ENCODE measurements at places on chromosomes 1 and 21. TPM values are rescaled to one million over a fixed set of nuclear protein-coding genes. Genes with fewer than 3 reads are reported as not detected.

Gene S100A1
- total RNA-seq: 1.9 TPM

Gene ANXA9
- not detected for total RNA-seq

Gene LYPD8
- total RNA-seq: 366 TPM

Gene CGN
- total RNA-seq: 188 TPM

Gene AGO3
- total RNA-seq: 19.7 TPM

Gene CD84
- 6.2 TPM for total RNA-seq

Gene TMEM200B
- total RNA-seq: 6.3 TPM

Gene NTRK1
- not detected for total RNA-seq

Gene LIN28A
- not detected for total RNA-seq

Gene WNT2B
- 8.8 TPM for total RNA-seq

Gene C1QB
- 150 TPM for total RNA-seq

Gene EDN2
- total RNA-seq: 19.3 TPM

Gene IVL
- not detected for total RNA-seq

Gene TFF2
- 0.98 TPM for total RNA-seq

Gene SH2D5
- total RNA-seq: 0.15 TPM

Gene CYP4X1
- 1.1 TPM for total RNA-seq

Gene MYBPH
- total RNA-seq: not detected

Gene ADORA1
- 0.39 TPM for total RNA-seq

Gene KCNK1
- 61.4 TPM for total RNA-seq

Gene LCE6A
- not detected for total RNA-seq

Gene IKBKE
- total RNA-seq: 19.8 TPM

Gene ROR1
- total RNA-seq: 5.1 TPM

Gene SLC45A1
- total RNA-seq: 0.70 TPM

Gene CACHD1
- 2.6 TPM for total RNA-seq

Gene LEMD1
- total RNA-seq: not detected

Gene TARS2
- 22.0 TPM for total RNA-seq

Gene BLACAT1
- total RNA-seq: 0.14 TPM

Gene HSF2BP
- 0.42 TPM for total RNA-seq

Gene LCE3E
- total RNA-seq: not detected

Gene FYB2
- 6.0 TPM for total RNA-seq

Gene UBE2U
- not detected for total RNA-seq

Gene RNF220
- 63.9 TPM for total RNA-seq

Gene OR2W3
- total RNA-seq: 1.1 TPM

Gene NUP210L
- total RNA-seq: 0.06 TPM

Gene CLCNKB
- 0.14 TPM for total RNA-seq

Gene ZFYVE9
- 17.3 TPM for total RNA-seq

Gene OR2L5
- total RNA-seq: not detected

Gene BGLAP
- 1.2 TPM for total RNA-seq

Gene MROH9
- total RNA-seq: not detected

Gene CD5L
- total RNA-seq: not detected

Gene MAN1C1
- 1.7 TPM for total RNA-seq

Gene DSCAM
- not detected for total RNA-seq

Gene CACNA1S
- total RNA-seq: not detected

Gene LCE3D
- not detected for total RNA-seq

Gene ITGB3BP
- 12.7 TPM for total RNA-seq

Gene PRAMEF18
- not detected for total RNA-seq

Gene HPCAL4
- not detected for total RNA-seq

All from left colon (tissue), 2 donors.